ENCODE measurements at places on chromosomes 6 and 20.
A peak's percentile ranks its signal among the peaks of the same experiment; 100 is the strongest.

DNA sequence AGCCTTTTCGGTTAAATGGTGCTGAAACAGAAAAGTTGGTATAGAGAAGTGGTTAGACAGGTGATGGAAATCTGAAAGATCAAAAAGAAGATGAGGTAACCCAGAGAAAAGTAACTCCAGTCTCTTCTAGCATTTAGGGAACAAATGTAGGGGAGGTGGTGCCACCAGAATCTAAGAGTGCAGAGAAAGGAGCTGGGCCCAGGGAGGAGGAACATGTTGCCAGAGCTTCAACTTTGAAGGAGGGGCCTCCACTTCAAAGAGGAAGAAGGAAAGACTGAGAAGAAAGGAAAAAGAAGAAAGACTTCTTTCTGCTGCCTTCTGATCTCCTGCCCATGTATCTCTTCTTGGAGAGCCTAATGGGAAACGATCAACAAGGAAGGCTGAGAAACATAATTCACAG, 23.5 kb upstream of the ATRN start:
- DNase-seq, result no peak

DNA sequence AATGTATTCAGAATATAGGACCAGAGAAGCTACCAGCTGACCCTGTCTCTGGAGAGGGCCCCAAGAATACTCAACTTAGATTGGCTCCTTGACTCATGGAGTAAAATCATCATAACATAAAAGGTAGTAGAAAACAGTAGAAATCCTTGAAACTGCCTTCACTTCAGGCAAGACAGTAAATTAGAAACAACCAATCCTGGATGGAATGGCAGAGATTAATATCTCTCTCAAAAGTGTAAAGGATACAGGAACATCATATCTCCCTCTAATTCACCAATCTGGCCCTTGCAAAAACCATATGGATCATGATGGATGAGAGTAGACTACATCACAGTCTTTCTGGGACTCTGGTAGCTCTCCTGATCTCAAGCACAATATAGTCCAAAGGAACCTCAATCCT, 20.4 kb upstream of the EPM2A start:
- DNase-seq, result no peak

- no peak for DNase-seq
Observed at GRCh38 chr20:54221353-54221752, 13.5 kb downstream of the PFDN4 start.

GRCh38 chr20:61771805-61772350, 293.8 kb downstream of the TAF4 start:
- DNase-seq, result no peak

DNA sequence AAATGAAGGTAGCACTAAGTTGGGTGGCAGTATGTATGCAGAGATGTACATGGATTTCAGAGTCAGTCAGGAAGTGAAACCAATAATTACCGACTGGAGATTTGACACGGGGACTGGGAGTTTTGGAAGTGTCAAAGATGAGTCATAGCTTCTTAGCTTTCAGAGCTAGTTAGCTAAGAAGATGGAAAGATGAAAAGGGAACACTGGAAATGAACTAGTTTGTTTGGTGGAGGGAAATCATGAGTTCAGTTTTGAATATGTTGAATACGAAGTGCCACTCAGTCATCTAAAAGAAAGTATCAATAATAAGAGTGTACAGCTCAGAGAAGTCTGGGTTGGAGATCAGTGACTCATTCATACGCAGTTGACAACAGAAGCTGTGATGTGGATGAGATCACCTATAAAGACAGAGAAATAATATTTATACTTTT, 7.5 kb downstream of the ESF1 start:
- DNase-seq, result peak; percentile 57

- peak; percentile 54 for DNase-seq
Observed at GRCh38 chr6:28816909-28817807, 106.6 kb downstream of the TRIM27 start.

DNA sequence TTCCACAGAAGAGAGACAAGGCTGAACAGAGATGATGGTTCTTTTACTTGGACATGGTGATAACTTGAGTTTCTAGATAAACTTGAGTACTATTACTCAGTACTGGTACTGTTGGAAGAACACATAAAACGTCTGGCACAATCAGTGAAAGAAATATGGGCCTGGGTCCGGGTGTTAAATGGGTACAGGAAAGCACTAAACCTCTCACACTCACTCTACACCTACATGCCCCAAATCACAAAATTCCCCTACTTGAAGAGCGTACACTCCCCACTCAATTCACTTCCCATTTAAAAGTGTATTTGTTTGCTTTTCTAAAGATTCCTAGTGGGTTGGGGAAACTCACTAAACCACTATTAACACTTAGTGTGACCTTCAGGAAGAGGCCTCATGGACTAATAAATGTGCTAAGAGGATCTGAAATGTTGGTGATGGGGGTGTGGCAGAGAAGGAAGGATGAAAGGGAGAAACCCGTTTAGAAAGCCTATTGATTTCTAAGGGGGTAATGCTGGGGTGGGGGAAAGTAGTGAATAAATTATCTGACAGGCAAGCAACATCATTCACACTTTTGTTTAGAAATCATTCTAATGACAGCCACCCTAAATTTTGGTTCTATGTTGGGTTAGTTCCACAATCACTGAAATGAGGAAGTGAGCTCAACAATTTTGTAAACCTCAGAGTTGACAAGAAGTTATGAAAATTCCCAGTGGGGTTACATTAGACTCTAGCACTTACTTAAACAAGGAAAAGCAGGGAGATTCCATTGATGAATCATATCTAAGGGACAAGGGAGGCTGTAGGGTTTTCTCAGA, 222.6 kb upstream of the MARCKS start:
- DNase-seq, result peak; percentile 39

GRCh38 chr20:63612276-63612931, 14.5 kb downstream of the GMEB2 start:
- DNase-seq, result no peak

GRCh38 chr20:38275815-38276550, 15.4 kb upstream of the KIAA1755 start:
- DNase-seq, result peak; percentile 88

DNA sequence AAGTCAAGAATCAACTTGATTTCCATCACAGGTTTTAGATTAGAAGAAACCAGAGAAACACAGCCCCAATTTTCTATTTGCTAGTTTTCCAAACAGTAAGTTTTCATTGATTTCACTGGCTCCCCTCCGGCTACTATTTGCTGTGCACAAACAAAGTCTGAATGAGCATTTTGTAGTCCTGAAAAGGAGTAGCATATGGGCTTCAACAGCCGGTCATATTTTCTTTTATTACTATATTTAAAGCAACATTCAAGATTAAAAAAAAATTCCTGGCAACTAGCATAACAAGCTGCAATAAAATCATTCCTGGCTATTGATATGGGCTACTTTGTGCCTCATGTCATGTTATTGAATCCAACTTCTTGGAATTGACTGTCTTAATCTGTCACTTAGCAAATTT, 48.3 kb downstream of the CARMIL1 start:
- DNase-seq, result no peak

- DNase-seq, result no peak
Observed at GRCh38 chr6:63214816-63215215, 3.5 kb downstream of the FKBP1C start.

DNA sequence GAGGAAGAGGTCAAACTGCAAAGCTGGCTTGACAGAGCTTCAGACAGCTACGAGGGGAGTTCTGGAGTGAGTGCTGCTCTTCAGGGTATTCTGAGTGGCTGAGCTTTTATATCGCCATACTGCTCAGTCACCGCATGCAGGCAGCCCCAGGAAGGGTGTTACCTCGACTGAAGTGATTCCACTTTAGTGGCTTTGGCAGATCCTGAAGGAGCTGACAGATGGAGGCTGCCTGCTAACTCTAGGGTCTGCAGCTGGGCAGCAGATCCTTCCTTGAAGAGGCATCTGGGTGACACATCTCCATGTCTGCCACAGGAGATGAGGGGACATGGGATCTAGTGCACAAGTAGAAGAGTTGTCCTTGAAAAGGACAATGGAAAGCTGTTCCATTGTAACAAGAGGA, 3.7 kb upstream of the DEK start:
- DNase-seq, result no peak

DNA sequence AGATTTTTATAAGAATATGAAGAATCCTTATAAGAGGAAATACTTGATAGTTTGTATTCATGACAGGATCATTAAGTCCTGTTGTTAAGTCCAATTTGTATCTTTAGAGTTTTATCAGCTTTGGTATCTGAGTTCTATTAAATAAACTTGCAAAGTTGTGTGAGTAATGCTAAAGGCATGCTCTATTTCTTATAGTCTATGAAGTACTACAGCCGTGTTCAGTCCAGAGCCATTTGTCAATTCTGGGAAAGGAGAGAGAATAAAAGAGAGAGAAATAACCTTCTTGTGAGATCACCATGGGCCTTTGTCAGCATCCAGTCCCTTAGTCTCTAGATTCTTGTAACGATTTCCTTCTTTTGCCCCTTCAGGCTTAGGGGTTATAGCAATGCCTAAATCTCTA, 181.2 kb upstream of the POU3F2 start:
- no peak for DNase-seq

DNA sequence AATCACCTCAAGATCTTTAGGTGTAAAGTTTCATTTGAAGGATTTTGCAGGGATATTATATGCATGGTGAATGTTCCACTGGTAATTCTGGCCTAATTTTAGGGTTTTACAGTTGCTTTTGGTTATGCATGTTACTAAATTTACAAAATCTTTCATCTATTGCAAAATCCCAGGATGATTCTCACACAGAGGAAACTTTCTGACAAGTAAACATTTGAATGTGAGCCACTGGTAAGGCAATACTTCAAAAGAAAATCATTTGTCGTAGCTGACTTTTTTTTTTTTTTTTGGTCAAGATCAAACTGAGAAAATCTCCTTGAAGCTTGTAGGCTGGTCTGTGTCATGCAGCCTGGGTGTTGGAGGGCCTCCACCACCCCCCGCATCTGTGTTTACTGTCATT, 141.9 kb upstream of the EXOC2 start:
- no peak for DNase-seq

DNA sequence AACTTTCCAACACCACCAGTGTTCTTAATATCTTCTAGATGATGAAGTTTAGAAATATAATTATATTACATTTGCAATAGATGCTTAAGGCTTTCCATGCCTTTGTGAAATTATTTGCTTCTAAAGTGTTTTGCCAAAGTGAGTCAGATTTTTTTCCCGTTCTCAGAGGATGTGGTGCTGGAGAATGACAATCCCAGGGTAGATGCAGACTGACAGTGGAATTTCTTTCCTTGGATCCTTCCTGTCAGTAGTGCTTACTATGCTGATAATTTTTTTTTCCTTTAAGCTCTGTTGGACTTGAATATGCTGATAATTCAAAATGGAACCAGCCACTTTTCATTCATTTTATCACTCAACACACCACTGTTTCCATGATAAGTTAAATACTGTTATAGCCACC, 59.9 kb upstream of the SOX4 start:
- DNase-seq, result peak; percentile 12

- peak; percentile 69 for DNase-seq
Observed at GRCh38 chr6:33197431-33198048, 2.9 kb downstream of the RXRB start.

DNA sequence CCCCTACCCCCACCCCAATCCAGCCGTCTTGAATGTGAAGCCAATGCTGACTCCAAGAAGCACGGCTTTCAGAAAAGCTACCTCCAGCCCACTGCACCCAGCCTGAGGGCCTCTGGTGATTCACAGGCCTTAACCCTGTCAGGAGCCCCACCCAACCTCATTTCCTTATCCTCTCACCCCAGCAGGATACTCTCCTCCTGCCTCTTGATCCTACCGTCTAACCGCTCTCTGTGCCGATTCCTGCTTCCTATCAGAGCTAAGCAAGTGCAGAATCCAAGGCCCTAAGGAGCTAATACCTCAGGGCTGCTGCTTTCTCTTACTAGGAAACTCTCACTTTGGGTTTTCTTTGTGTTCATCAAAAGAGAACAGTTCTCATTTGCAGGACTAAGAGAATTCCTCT, 47.2 kb downstream of the TRERF1 start:
- DNase-seq, result peak; percentile 94

- DNase-seq, result no peak
Observed at GRCh38 chr20:61477451-61477861, 225.4 kb downstream of the CDH4 start.

DNA sequence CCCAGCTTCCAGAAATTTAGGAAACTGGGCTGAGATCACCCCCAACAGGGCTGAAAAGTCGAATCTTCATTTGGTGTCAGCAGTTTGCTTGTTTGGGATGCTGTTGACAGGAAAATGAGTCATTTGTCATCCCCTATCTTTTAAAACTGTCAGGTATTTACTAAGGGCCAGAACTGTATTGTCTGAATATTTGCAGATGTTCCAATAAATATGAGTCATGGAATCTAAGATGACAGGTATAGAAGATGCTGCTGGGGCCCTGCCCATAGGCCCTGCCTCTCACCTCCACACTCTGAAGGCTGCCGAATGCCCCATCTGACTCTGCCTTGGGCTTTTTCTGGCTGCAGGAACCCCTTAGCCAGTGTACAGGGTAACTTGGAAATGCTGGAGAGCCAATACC, 3.9 kb downstream of the ETV7 start:
- no peak for DNase-seq

- DNase-seq, result no peak
Observed at GRCh38 chr6:80402266-80402665, 295.8 kb downstream of the BCKDHB start.

DNA sequence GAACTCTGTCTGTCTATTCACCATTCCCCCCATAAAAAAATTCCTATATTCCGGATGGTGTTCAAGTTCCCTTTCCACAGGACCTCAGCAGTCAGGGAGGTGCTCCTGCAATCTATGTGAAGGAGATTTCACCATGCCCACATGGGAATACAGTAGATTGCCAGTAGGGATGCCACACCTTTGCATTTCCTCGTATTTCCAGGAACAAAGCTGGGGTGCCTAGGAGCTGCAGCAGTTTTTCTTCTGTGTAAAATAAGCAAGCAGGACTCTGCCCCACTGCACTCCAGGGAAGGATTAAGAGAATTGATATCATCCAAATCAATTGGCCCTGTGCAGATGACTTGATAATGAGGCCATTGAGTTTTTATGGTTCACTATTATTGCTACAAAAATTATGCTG, 7.4 kb upstream of the KIF16B start:
- no peak for DNase-seq

- DNase-seq, result no peak
Observed at GRCh38 chr20:9837634-9838033, 1.2 kb downstream of the PAK5 start.

- DNase-seq, result peak; percentile 14
Observed at GRCh38 chr20:24060851-24061590, 72.4 kb upstream of the GGTLC1 start.

DNA sequence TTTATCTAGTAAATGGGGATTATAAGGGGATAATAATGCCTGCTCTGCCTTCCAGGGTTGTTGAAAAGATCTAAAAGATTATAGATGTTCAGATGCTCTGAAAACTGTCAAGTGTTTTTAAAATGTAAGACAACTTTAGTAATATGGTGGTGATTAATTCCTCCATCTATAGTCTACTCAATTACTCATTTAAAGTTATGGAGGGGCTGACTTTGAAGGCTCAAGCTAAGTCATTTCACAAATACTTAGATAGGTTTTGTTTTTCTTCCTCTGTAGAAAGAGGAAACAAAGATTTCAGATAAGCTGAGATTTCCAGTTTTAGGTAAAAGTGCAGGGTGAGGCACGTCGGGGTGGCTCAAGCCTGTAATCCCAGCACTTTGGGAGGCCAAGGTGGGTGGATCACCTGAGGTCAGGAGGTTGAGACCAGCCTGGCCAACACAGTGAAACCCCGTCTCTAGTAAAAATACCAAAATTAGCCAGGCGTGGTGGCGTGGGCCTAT, 50.5 kb upstream of the PIM1 start:
- DNase-seq, result no peak
